ENCODE measurements at places on chromosomes 4 and X.
A peak's percentile ranks its signal among the peaks of the same experiment; 100 is the strongest.

DNA sequence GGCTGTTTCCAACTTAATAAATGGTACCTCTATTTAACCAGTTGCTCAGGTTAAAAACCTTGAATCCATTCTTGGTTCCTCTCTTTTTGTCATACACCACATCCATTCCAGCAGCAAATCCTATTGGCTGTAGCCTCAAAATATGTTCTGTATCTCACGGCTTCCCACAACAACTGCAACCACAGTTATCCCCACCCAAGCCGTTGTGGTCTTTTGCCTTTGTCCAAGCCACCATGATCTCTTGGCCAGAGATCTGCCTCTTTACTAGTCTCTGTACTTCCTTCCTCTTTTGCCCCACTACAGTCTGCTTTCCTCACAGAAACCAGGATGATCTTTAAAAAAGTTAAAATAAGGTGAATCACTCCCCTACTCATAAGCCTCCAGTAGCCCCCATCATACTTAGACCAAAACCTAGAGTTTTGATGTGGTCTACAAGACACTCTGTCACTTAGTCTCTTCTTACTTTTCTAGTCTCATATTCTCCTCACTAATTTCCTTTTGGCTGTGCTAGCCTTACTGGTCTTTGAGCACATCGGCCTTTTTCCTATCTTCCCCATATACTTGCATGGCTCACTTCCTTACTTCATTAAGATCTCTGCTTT, 10.3 kb downstream of the MAOA start:
- H3K36me3 ChIP-seq: no peaks in the 10 kb centered on the region
- H3K4me3 ChIP-seq: no peak overlapping the region
- no peak for DNase-seq
- no peaks in the 10 kb centered on the region for H3K4me1 ChIP-seq
- H3K27ac ChIP-seq: no peak overlapping the region

- peak within 1 kb of the TSS; percentile 67 for H3K4me3 ChIP-seq
- peaks cover 30% of the 10 kb centered on the region for H3K27me3 ChIP-seq
- no peaks in the 10 kb centered on the region for H3K36me3 ChIP-seq
- no peaks in the 10 kb centered on the region for H3K4me1 ChIP-seq
- no peak within 1 kb of the TSS for H3K27ac ChIP-seq
- no peak for DNase-seq
These were observed at the start of gene CPLX1 for GRCh38 chr4:825971-826330. Gene CPLX1, minus strand, starts transcription at chr4:826129. Its CDS starts 1,607 bp downstream, at chr4:824522.

GRCh38 chr4:41873380-41874295, 61.6 kb upstream of the TMEM33 start:
- H3K27me3 ChIP-seq: peaks cover 84% of the 10 kb centered on the region
- no peak overlapping the region for H3K27ac ChIP-seq
- H3K4me1 ChIP-seq: peaks cover 2% of the 10 kb centered on the region

DNA sequence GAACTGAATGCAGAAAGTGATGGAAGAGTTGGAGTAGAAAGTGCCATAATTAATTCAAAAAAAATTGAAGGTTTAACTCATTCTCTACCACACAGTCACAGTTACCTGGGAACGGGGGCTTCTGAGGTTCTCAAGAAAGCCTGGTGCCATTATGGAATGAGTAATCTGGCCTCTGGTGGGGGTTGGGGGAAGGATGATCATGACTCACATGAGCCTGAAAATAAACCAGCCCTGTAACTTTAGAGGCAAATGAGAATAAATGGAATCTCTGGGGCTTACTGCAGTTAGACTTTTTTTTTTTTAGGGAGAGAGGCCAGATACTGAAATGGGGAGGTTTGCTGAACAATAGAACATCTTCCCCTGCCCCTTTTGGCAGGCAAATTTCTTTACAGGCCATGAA, 55.3 kb downstream of the SOD3 start:
- 0 out of 2 replicates have a peak, but pooled peaks cover 3% of the 10 kb centered on the region for H3K4me1 ChIP-seq
- no peak overlapping the region for H3K4me3 ChIP-seq
- no peaks in the 10 kb centered on the region for H3K27me3 ChIP-seq
- H3K27ac ChIP-seq: no peak overlapping the region
- H3K36me3 ChIP-seq: no peaks in the 10 kb centered on the region
- DNase-seq: no peak

GRCh38 chrX:71537743-71538142, 4.8 kb downstream of the OGT start:
- no peaks in the 10 kb centered on the region for H3K4me1 ChIP-seq
- H3K4me3 ChIP-seq: no peak overlapping the region
- no peak overlapping the region for H3K27ac ChIP-seq
- peaks cover 58% of the 10 kb centered on the region for H3K36me3 ChIP-seq
- H3K27me3 ChIP-seq: no peaks in the 10 kb centered on the region

DNA sequence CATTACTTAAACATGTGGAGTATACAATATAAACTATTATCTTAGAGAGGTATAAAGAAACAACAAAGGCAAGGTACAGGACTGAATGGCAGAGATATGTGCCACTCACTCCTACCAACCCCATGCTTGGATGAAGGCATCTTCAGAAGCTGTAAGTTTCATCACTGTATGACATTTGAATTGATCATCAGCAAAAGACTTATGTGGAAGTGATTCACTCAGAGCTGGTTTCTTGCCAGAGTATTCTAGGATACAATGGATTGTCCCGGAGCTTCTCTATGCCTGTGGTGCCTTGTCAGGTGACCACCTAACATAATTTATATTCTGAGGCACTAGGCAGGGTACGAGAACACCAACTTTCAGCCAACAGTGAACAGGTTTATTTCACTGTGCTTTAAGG, 392.2 kb downstream of the PPP1R2C start:
- no peaks in the 10 kb centered on the region for H3K27me3 ChIP-seq
- no peaks in the 10 kb centered on the region for H3K4me1 ChIP-seq
- no peak overlapping the region for H3K4me3 ChIP-seq
- no peaks in the 10 kb centered on the region for H3K36me3 ChIP-seq
- no peak overlapping the region for H3K27ac ChIP-seq
- DNase-seq: no peak

GRCh38 chrX:41621222-41621723, 67.5 kb upstream of the GPR34 start:
- H3K4me3 ChIP-seq: no peak overlapping the region
- no peaks in the 10 kb centered on the region for H3K27me3 ChIP-seq
- peaks cover 12% of the 10 kb centered on the region for H3K36me3 ChIP-seq
- peak; percentile 32 for DNase-seq

DNA sequence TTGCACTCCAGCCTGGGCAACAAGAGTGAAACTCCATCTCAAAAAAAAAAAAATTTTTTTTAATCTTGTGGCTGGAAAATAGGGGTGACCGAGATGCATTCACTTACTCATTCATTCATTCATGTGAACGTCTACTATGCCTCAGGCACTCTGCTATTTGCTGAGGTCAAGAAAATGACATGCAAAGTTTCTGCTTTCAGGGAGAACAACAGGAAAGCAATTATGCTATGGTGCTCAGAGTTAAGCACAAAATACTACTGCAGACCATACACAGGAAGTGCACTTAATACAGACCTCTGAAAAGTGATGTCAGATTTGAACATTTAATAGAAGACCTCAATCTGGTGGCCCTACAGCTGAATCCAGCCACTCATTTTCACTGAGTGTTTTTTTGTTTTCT, 59.6 kb upstream of the DUSP21 start:
- H3K36me3 ChIP-seq: no peaks in the 10 kb centered on the region
- H3K4me1 ChIP-seq: no peaks in the 10 kb centered on the region
- H3K27ac ChIP-seq: no peak overlapping the region
- no peaks in the 10 kb centered on the region for H3K27me3 ChIP-seq
- no peak for DNase-seq

DNA sequence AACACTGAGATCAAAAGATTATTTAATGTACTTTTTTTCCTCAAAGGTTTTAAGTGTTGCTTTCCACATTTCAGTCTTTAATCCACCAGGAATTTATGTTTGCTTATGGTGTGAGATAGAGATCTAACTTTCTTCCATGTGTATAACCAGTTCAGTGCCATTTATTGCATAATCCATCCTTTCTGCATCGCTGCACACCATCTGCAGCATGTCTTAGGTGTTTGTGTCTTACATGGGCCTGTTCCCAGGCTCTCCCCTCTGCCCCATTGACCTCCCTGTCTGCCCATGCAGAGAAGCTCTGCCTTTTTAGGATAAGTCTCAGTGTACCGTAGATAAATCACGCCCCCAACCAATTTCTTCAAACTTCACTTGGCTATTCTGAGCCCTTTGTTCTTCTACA, 30.3 kb downstream of the NSDHL start:
- no peak overlapping the region for H3K4me3 ChIP-seq
- peaks cover 62% of the 10 kb centered on the region for H3K36me3 ChIP-seq
- no peaks in the 10 kb centered on the region for H3K4me1 ChIP-seq

GRCh38 chr4:15695240-15695699, 7.6 kb upstream of the BST1 start:
- H3K36me3 ChIP-seq: peaks cover 9% of the 10 kb centered on the region
- no peak overlapping the region for H3K4me3 ChIP-seq
- no peak overlapping the region for H3K27ac ChIP-seq
- no peaks in the 10 kb centered on the region for H3K27me3 ChIP-seq

GRCh38 chrX:46321676-46322075, 223.5 kb downstream of the ZNF674 start:
- H3K4me1 ChIP-seq: peaks cover 23% of the 10 kb centered on the region
- no peaks in the 10 kb centered on the region for H3K27me3 ChIP-seq
- no peak for DNase-seq
- H3K36me3 ChIP-seq: peaks cover 5% of the 10 kb centered on the region
- no peak overlapping the region for H3K27ac ChIP-seq

DNA sequence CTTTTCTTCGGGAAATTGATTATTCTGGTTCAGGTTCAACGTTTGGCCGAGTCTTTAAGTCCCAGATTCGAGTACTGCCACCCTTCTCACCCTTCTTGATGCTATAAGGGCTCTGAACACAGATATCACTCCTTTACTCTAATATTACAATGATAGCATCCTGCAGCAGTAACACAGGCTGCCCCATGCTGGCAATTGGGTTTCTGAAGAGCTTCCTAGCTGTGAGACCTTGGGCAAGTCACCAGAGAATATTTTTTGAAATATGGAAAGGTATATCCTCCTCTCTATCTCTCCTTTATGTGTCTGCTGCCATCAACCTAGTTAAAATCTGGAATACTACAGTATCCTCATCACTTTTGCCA, 297 bp upstream of the MTMR8 start:
- DNase-seq: no peak
- no peak overlapping the region for H3K27ac ChIP-seq
- 0 out of 2 replicates have a peak, but pooled peaks cover 6% of the 10 kb centered on the region for H3K36me3 ChIP-seq
- no peaks in the 10 kb centered on the region for H3K4me1 ChIP-seq
- H3K27me3 ChIP-seq: no peaks in the 10 kb centered on the region

- no peaks in the 10 kb centered on the region for H3K27me3 ChIP-seq
- H3K36me3 ChIP-seq: no peaks in the 10 kb centered on the region
- H3K4me1 ChIP-seq: no peaks in the 10 kb centered on the region
- no peak for DNase-seq
These were observed 66.3 kb downstream of the MED28 start for GRCh38 chr4:17680559-17681280.

GRCh38 chr4:140152013-140152703, 1.8 kb downstream of the MAML3 start:
- H3K36me3 ChIP-seq: no peaks in the 10 kb centered on the region
- no peaks in the 10 kb centered on the region for H3K27me3 ChIP-seq
- peaks cover 5% of the 10 kb centered on the region for H3K4me1 ChIP-seq
- no peak overlapping the region for H3K27ac ChIP-seq

GRCh38 chr4:140718241-140718952, 37.8 kb downstream of the TBC1D9 start:
- H3K4me3 ChIP-seq: no peak overlapping the region
- no peaks in the 10 kb centered on the region for H3K36me3 ChIP-seq
- H3K27me3 ChIP-seq: no peaks in the 10 kb centered on the region
- no peaks in the 10 kb centered on the region for H3K4me1 ChIP-seq

DNA sequence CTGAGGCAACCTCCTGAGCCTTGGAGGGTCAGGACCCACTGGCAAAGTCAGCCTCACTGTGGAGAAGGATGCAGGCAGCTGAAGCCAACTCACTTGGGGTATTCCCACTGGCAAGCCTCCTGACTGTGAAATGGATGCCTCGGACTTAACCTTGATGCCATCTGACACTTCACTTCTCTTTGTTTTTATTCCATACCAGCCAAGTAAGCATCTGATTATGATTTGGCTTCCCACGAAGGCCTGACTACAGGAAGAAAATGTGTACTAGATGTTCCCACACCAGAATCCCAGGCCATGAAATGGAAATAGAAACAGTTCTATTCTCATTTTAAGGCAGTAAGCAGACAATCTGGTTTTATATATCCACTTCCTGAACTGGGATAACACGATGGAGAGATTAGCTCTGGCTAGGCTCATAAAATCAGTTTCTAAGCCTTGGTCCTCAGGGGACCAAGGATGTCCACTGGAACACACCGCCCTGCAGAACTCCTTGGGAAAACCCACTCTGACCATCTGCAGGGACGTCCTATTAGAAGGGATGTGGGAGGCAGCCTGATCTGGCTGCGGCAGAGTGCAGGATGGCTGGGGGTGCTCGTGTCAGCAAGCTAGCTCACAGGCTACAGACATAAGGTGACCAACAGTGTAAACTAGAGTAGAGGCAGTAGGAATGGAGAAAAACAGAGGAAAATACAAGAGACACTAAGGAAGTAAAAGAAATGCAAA, 89.3 kb downstream of the TSPAN5 start:
- H3K27me3 ChIP-seq: no peaks in the 10 kb centered on the region
- H3K27ac ChIP-seq: no peak overlapping the region
- H3K4me1 ChIP-seq: peaks cover 3% of the 10 kb centered on the region
- H3K4me3 ChIP-seq: no peak overlapping the region
- no peak for DNase-seq

GRCh38 chrX:47571215-47571614, 10.2 kb downstream of the ARAF start:
- peaks cover 3% of the 10 kb centered on the region for H3K4me1 ChIP-seq
- no peak for DNase-seq
- H3K27ac ChIP-seq: no peak overlapping the region
- H3K27me3 ChIP-seq: no peaks in the 10 kb centered on the region
- H3K4me3 ChIP-seq: no peak overlapping the region
